ENCODE measurements at places on chromosomes 12 and 14.
A peak's percentile ranks its signal among the peaks of the same experiment; 100 is the strongest.

- DNase-seq = no peak
Measured at GRCh38 chr14:89688507-89689211, 265.9 kb downstream of the EFCAB11 start.

DNA sequence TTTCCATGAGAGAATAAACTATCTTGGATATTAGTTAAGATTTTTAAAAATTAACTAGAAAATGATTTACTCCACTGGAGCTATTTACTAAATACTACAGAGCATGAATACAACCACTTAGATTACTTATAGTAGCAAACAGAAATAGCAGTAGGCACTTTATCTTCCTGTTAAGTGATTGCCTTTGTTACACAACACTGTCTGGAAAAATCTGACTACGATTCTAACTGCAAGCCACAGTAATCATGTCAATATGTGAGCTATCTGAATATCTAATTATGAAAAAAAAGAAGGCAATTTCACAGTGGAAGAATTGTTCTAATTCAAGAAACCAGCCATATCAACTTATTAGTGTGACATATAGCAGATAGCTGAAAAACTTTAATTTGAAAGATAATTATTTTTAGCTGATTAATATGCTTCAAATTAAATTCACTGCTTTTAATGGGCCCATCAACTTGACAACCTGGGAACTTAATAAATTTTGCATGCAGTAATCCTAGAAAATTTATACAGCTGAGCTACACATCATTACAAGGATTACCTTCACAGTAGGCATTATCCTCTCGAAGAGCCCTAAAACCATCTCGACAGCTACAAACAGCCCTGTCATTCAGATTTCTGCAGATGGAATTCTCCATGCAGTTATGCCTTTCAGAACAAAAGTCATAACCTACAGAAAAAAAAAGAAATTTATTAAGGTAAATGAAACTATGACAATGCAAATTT, 172.8 kb downstream of the NELL2 start:
- no peak for DNase-seq

DNA sequence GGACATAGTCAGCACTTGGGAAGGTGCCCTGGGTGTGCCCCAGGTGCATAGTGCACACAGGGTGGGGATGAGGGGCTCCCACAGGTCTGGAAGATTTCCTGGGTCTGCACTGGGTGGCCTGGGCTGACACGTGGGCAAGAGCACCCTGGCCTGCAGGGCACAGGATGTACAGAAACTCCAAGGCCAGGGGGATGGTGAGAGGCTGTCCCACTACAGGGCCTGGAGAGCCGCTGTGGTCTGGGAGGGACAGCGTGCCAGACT, 35.8 kb upstream of the PPP1R13B start:
- DNase-seq = no peak

- DNase-seq = no peak
Measured at GRCh38 chr14:53845813-53846693, 110.6 kb downstream of the BMP4 start.

DNA sequence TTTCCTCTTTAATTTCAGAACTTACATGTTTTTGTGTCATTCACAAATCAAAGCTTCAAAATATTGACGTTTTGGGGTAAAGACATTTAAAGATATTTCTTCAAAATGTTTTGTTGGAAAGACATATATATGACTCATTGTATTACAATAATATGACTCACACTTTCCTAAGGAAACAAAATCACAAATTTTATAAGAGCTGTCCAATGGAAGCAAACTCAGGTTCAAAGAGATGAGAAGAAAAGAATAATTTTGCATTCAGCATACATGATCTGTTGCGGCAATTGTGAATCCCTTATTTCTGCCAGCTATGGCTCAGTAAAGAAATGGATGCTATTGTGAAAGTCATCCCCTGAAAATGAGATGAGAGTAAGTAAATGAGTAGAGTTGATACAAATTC, 82.7 kb downstream of the GRIP1 start:
- DNase-seq = no peak

GRCh38 chr14:64760146-64760755, 56.0 kb downstream of the PLEKHG3 start:
- peak; percentile 23 for DNase-seq

- DNase-seq = no peak
Measured at GRCh38 chr14:98218218-98218617, 1053.8 kb downstream of the BCL11B start.

- DNase-seq = no peak
Measured at GRCh38 chr14:92660571-92660970, 87.9 kb downstream of the LGMN start.

DNA sequence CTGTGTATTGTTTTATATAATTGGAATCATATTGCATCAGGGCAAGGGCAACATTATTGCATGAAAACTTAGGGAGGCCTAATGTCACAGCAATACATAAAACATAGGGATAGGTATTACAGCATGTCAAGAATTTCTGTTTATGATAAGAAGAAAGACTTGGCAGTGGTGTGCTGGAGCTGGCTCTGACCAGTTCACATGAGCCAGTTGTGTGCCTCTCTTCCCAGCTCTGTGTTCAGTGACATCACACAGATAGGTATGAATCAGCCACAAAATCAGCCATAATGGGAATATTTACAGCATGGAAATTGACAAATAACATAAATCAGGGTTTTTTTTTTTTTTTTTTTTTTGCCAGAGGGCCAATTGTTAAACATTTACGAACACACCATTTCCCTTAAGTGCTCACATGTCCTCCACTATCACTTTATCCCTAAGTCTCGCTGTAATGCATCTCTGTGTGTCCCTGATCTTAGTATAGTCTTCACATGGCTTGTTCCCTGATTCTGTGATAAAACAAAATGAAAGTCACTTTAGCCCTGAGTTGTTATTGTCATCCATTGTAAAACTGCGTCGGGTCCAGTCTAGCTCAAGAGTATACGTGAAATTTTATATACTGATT, 31.9 kb upstream of the ACSM4 start:
- no peak for DNase-seq

DNA sequence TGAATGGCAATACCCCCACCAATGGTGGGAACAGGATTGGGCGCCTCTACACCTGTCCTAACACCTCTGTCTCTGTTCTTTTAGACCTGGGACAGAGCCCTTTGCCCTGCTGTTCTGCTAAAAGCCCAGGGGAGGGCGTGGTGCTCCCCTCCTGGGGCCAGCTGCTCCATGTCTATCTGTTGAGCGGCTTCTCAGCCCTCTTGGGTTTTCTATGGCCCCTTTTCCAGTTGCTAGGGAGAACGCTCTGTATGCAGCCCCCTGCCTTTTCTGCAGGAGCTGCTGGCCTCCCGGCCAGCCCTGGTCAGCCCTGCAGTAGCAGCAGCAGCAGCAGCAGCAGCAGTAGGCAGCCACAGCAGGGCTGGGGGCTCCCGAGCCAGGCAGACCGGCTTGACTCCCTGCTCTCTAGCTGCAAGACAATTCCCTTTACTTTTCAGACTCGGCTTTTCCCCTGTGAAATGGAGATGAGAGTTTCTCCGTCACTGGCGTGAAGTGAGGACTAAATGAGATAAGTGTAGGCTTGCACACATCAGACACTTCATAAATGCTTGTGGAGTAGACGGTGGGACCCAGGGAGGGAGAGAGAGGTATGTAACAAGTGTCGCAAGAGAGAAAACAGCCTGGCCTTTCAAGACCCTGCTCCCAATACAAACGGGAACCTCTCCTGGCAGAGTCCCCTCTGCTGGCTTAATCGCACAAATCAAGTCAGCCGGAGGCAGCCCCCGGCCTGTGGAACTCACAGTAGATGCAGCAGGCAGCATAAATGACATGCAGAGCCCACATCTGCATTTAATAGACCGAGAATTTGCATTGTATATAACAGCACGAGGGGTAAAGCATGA, 1.0 kb downstream of the RTL1 start:
- no peak for DNase-seq

- DNase-seq = no peak
Measured at GRCh38 chr12:75820848-75821578, 210.6 kb downstream of the PHLDA1 start.

- DNase-seq = peak; percentile 7
Measured at GRCh38 chr12:117587631-117588287, 226.3 kb upstream of the NOS1 start.

DNA sequence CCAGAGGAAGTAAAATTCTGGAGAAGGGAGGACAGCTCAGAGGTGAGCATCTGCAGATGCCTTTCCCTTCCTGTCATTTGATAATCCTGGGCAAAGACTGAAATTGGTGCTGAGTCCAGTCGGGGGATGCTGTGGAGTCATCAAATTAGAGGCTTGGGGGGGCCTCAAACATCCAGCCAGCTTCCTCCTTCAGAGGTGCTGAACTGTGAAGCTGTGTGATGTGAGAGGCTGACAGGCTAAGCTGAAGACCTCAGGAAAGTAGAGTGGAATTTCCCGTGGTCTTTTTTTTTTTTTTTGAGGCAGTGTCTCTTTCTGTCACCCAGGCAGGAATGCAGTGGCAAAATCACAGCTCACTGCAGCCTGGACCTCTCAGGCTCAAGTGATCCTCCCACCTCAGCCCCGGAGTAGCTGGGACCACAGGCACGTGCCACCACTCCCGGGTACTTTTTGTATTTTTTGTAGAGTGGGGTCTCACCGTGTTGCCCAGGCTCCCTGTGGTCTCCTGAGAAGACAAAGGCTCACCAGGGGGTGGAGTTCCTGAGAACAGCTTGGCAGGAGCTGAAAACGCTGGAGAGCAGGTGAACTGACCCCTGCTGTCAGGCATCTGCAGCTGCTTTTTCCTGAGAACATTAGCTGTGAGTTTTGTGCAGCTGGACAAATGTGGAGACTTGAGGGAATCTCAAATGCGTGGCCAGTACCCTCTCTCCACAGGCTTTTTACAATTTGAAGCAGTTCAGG, 6.1 kb upstream of the TCL1B start:
- no peak for DNase-seq

DNA sequence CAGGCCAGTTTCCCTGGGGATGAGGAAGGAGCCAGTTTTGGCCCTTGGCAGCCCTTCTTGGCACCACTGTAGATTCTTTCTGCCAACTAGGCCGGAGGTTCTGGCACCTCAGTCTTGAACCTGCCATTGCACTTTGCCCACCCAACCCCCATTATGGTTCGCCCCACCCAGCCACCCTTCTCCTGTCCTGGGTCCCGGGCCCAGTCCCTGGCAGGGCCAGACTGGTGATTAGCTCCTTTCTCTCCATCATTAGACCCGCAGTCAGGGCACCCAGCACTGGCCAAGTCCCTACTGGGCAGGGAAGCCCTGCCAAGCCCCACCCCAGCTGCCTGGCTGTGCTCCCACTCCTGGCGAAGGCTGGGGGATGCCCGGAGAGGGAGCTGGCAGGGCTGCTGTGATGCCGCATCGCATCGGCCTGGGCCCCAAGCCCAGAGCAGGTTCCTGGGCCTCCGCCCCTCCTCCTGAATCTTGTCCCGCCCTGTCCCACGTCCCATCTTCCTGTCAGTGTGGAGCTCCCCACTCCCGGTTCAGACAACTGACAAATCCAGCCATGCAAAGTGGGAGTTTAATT, 9.8 kb downstream of the FAM222A start:
- no peak for DNase-seq

DNA sequence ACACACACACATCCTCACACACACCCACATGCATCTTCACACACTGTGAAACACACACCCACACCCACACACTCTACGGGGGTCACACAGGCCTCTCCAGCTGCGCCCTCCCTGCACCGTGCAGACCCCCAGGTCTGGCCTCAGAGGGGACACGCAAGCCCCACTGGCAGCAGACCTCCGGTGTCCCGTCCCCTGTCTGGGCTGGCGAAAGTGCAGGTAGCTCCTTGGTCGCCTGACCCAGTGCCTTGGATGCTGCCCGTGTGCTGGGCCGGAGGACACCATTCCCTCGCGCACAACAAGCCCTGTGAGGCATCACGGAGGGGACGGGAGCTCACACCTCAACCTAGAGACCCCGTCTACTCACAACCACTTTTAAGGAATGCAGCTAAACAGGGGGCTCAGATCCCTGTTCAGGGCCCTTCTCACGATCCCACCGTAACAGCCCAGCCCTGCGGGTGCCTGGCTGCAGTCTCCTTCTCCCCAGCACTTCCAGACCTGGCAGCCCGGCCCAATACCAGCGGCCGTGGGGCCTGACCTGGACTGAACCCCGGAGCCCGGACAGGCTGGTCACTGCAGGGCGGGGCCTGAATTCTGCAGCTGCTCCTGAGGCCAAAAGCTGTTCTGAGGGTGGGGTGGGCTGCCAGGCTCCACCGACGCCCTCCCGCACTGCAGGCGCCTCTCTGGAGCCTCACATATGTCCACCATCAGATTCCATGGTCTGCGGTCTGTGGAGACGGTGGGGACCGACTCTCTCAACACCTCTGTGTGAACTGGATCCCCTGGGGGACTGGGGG, 42.1 kb upstream of the FZD10 start:
- no peak for DNase-seq

DNA sequence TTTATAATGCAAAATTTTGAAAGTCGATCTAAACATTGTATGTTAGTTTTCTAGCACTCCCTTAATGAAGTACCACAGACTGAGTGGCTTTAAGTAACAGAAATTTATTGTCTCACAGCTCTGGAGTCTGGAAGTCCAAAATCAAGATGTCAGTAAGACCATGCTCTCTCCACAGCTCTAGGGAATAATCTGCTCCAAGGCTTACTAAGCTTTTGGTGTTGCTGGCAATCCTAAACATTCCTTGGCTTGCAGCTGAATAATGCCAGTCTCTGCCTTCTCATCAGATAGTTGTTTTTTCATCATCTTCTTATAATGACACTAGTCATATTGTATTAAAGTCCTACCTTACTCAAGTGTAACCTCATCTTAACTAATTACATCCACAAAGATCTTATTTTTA, 102.2 kb downstream of the RASSF9 start:
- DNase-seq = no peak

GRCh38 chr12:19675361-19675760, 236.1 kb downstream of the AEBP2 start:
- DNase-seq = no peak

GRCh38 chr12:113436993-113437728, 15.0 kb downstream of the SDSL start:
- no peak for DNase-seq

All from stimulated activated CD8-positive, alpha-beta memory T cell treated with anti-CD3 and anti-CD28 coated beads, Interleukin-4, amount 100 ng/mL, for 24 hours (primary cell).